ENCODE measurements at places on chromosomes 5 and 9.

- no peak for DNase-seq
Measured at GRCh38 chr5:20109326-20109725, 121.3 kb upstream of the CDH18 start.

GRCh38 chr5:16539169-16539666 lies 73.6 kb upstream of the ZNF622 start:
- DNase-seq: peak; percentile 89

- no peak for DNase-seq
Measured at GRCh38 chr5:94243612-94244011, 374.8 kb downstream of the KIAA0825 start.

GRCh38 chr5:54741711-54742110 lies 224.2 kb downstream of the SNX18 start:
- DNase-seq: no peak

DNA sequence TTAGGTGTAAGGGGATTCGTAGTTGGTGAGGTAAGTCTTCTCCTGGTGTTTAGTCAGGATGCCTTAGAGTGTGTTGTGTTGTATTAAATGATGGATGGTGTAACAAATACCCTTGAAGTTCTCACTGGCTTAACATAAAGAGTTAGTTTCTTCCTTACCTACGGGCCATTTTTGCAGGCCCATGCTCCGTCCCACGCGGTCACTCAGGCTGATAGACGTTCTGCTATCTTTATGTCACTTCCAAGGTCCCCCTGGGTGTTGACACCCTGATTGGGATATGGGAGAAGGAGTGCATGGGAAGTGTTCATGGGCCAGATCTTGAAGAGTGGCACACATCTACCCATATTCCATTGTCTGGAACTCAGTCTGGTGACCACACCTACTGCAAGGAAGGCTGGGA lies 214.0 kb downstream of the MAST4 start:
- DNase-seq: no peak

- DNase-seq: no peak
Measured at GRCh38 chr5:25944786-25945185, 1093.6 kb downstream of the CDH9 start.

GRCh38 chr9:89978185-89978584 lies 373.4 kb downstream of the GADD45G start:
- no peak for DNase-seq

DNA sequence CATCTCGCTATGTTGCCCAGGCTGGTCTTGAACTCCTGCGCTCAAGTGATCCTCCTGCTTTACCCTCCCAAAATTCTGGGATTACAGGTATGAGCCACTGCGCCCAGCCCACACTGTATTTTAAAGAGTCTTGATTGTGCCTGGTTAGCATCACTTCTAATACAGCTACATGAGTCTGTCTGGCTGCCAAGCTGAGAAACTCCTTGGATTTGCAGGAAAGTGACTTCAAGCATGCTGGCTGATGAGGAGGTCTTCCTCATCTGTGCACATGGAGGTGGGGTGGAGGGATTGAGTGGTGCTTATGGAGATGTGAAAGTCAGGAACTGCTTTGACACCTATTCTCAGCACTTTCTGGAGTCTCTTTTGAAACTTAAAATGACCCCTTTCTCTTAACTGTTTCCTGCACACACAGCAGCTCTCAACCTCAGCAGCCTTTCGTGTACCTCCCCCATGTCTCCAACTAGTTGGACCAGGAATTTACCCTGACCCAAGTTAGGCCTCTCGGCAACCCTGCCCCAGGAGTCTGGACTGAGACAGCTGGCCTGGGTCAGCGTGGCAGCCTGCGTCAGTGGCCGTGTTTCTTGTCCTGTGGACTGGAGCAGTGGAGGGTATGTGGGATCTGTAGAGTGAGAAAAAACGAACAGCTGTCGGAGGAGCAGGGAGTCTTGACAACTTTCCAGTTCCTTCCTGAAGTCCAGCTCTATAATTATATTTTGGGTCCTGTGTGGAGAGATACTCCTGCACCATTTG lies 72.5 kb downstream of the ACER2 start:
- DNase-seq: no peak

- DNase-seq: no peak
Measured at GRCh38 chr5:118290204-118290603, 698.1 kb downstream of the DTWD2 start.

DNA sequence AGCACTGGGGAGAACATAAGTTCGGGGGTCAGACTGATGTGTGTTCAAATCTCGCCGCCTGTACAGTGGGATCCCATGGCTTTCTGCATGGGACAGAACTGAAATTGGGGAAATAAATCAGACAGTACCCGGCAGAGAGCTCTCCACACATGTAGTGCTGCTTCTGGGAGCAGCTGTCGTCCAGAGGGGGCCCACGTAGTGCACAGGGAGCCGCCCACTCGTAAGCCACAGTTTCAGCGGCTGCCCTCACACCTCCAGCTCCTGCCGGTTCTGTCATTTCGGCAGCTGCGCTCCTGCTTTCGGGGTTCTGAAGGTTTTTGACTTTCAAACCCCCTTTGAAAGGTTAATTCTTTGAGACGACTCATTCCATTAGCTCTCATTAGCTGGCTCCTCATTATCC lies 83.1 kb downstream of the OLFM1 start:
- DNase-seq: no peak

- no peak for DNase-seq
Measured at GRCh38 chr5:147882586-147883313, 4.2 kb downstream of the SCGB3A2 start.

DNA sequence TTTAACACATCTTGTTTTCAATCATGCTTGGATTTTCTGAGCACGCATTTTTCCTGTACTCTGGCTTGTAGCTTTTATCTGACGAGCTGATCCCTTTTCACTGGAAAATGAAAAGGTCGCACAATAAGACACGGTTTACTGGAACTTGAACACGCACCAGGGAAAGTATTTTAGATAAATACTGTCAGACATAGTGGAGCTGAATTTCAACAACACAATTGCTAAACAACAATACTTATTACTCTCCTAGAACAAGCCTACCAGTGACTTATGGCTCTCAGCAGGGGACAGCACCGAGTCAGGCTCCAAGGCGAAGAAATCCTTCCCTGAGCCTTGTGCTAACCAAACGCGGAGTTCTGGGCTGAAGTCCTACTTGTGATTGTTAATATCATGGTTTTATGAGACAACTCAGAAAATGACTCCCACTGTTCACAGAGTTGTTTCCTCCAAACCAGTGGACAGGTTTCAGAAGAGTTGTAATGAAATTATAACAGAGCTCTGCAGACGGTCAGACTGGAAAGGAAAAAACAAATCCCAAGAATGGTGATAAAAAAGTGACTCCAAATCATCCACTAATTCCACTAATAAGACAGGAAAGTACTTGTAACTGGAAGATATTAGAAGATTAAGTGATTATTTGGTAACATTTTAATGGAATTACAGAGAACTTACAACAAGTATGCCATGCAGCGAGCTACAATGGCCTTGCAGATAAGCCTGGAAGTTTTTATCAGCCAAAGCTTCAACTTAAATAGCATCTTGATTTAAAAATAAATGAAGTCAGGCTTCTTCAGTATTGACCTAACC lies 359.6 kb downstream of the EBF1 start:
- DNase-seq: no peak

DNA sequence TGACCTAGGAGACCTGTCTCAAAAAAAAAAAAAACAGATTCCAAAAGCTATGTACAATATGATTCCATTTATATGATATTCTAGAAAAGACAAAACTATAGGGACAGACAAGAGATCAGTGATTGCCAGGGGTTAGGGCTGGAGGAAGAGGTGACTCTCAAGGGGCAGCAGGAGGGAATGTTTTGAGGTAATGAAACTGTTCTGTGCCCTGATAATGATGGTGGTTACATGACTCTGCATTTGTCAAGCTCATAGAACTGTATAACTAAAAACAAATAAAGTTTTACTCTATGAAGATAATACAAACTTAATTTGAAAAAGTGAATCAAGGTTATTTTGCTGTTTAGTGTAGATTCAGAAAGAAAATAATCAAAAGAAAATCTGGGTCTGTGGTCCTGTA lies 125.3 kb upstream of the IQGAP2 start:
- DNase-seq: no peak

- DNase-seq: no peak
Measured at GRCh38 chr9:128497824-128498610, 6.5 kb upstream of the GLE1 start.

GRCh38 chr5:57581222-57581621 lies 98.6 kb upstream of the ACTBL2 start:
- no peak for DNase-seq

GRCh38 chr9:124511426-124511840 lies 4.2 kb upstream of the NR5A1 start:
- no peak for DNase-seq

DNA sequence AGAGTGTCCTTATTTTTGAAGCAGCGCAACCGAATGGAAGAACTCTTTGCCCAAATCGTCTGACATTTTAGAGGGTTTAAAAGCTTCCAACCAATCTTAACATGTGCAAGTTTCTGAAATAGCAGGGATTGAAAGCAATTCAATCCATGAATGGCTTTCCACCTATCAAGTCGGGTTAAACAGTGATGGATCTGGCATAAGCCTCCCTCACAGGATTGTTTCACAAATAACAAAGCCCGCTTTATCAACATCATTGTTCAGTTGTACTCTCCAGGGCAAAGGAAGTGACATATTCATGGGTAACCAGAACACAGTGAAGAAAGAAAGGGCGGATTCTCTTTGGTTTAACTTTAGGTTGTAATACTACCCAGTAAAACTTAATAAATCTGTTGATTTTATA lies 497.3 kb downstream of the MTRR start:
- no peak for DNase-seq

GRCh38 chr5:156681265-156681664 lies 168.8 kb upstream of the PPP1R2B start:
- DNase-seq: no peak

GRCh38 chr9:137198051-137198901 lies 2.3 kb downstream of the TPRN start:
- no peak for DNase-seq

DNA sequence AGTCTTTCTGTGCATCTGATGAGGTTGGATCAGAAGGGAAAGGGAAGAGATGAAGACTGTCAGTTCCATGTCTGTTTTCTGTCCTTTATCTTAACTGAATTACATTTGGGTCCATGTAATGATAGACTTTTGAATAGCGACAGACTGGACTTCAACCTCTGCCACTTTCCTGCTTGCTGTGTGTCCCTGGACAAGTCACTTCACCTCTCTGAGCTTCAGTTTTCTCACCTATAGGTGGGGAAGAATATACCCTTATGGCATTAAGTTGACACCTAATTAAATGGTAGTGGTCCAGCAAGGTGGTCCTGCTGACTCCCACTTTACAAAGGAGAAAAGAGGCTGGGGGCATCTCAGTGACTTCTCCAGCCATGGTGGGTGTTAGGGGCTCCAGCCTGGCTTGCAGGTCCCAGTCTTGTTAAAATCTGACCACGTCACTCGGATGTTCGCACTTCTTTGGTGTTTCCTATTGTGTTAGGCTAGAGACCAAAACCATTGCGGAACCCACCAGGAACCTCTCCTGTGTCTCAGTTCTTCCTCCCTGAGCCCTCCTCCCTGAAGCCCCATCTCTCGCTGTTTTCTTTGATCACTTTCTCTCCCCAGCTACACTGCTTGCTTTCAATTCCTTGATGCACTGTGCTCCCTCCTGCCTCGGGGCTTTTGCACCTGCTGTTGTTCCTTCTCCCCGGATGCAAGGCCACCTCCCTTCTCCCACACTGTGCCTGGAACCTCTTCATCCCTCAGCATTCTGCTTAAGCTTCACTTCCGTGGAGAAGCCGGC lies 256.5 kb downstream of the NSG2 start:
- DNase-seq: no peak

DNA sequence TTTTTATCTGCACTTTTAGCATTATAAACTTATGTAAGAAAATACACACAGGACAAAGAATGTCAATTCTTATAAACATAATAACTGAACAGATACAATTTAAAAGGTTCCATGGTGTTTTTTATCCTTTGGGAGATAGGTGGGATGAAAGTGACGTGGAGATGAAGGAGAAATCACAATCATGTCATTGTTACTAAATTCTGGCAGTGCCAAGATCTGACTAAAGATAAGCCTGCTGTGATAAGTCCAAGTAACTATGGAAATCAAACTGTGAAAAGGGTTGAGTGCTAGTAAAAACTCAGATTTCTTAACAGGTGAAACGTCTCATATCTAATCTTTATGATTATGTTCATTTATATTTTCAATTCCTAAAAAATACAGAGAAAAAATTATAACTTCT lies 11.1 kb downstream of the LEAP2 start:
- DNase-seq: no peak

- DNase-seq: peak; percentile 89
Measured at GRCh38 chr9:97598461-97599288, 34.5 kb downstream of the TSTD2 start.

- DNase-seq: no peak
Measured at GRCh38 chr5:167145841-167146240, 1145.6 kb upstream of the WWC1 start.

GRCh38 chr5:9054821-9055589 lies 490.9 kb downstream of the SEMA5A start:
- DNase-seq: no peak

DNA sequence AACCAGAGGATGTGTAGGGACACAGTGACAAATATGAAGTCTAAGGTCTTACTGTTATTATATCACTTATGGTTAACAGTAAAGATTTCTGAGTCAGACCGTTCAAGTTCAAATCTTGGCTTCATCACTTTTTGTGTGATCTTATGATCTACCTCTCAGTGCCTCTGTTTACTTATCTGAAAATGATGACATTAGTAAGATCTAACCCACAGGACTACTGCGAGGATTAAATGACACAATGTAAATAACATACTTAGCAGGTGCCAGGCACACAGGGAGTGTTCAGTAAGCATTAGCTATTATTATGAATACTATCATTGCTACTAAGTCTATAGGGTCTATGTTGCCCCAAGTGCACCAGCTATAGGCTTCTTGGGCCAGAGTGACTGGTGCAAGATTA lies 2.0 kb downstream of the IRF1 start:
- DNase-seq: no peak

GRCh38 chr9:5949103-5949699 lies 58.5 kb downstream of the MLANA start:
- DNase-seq: no peak

- peak; percentile 89 for DNase-seq
Measured at GRCh38 chr5:61625681-61626621, 293.9 kb downstream of the ZSWIM6 start.

DNA sequence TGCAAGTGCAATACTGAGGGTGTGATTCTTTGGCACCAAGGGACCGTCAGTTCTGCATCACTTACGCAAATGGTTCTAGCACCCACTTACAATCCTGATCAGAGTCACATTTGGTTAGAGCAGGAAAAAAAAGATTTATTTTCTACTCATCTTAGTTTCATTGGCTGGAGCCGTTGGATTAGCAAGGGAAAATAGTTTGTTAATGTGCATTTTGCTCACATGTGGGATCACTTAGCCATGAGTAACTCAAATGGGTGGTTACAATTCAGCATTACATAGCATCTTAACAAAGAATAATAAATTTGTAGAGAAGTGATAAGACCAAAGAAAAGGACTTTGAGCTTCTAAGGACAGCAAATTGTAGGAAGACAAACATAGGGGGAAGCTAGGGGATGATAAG lies 216.9 kb downstream of the AUH start:
- DNase-seq: no peak

GRCh38 chr9:129414377-129414992 lies 206.4 kb downstream of the C9orf50 start:
- DNase-seq: peak; percentile 82
